ENCODE measurements at places on chromosomes 5 and 9. TPM values are rescaled to one million over a fixed set of nuclear protein-coding genes. Genes with fewer than 3 reads are reported as not detected.
A peak's percentile ranks its signal among the peaks of the same experiment; 100 is the strongest.

GRCh38 chr5:32654427-32654826 lies 56.7 kb upstream of the NPR3 start:
- no peak for DNase-seq

DNA sequence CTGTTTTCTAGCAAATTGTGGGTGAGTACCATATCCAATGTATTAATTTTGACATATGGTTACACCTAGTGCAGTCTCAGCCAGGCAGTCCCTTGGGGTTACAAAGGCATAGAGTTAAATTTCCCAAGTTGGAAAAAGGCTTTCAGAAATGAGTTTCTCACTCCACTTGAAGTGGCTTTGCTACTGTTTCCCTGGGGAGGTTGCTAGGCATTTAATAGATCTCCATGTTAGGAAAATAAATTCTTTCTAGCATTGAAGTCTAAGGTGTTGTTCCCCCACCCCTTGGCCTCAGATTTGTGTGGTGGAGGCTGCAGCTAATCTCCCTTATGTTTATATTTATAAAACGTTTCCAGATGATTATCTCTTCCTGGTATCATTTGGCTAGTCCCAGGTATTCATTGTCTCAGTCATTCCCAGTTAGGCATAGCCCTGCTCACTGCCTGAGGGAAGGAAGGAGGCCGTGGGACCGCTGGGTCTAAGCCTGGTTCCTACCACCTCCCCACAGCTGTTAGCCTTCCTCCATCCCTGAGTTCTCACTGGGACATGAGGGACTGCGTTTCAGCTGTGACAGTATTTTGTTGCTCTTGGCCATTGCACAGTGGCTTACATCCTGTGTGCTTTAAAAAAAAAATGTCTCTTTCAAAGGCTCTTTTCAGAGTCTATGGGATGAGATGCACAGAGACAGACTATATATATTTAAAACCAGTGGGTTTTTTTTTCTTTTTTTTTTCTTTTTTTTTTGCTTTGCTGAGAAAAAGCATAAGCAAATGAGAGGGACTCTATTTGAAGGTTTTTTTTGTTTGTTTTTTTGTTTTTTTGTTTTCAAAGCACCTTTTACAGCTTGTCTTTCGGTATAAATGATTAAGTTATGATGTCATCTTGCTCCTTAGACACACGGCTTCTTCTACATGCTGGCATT lies 121.5 kb downstream of the MAST4 start:
- peak; percentile 39 for DNase-seq

GRCh38 chr9:123251741-123252140 lies 16.6 kb downstream of the STRBP start:
- DNase-seq: no peak

- DNase-seq: peak; percentile 49
Observed at GRCh38 chr5:10892147-10892910, 131.3 kb upstream of the DAP start.

- DNase-seq: no peak
Observed at GRCh38 chr5:124352312-124352711, 394.1 kb downstream of the ZNF608 start.

DNA sequence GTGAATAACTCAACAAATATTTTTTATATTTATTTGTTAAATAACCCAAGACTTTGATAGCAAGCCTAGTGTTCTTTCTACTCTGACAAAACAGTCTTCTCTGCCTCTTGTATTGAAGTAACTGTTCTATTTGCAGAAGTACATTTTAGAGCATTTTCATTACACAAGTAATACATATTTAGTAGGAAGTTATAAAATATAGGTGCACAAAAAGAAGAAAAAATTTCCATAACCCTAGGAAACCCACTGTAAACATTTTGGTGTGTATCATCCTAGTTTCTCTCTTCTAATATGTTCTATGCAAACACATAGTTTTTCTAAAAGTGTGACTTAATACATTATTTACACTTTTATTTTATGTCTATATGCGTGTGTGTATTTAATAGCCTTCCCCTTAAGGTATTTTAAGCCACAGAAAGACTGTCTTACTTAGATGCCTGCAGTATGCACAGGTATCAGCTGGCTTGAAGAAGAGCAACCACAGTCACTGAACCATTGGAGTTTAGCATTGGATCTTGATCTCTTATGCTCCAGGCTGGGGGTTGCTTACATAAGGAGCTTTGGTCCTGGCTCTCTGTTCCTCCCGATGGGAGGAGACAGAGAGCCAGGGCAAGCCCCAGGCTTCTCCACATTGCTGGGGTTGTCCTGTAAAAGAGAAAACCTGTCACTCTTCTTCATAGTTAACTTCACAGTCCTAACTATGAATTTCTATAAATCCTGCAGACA lies 3.8 kb downstream of the SELENOP start:
- no peak for DNase-seq

- DNase-seq: no peak
Observed at GRCh38 chr5:170300361-170301013, 2.9 kb upstream of the LCP2 start.

- DNase-seq: no peak
Observed at GRCh38 chr9:127635201-127635735, 23.2 kb downstream of the STXBP1 start.

DNA sequence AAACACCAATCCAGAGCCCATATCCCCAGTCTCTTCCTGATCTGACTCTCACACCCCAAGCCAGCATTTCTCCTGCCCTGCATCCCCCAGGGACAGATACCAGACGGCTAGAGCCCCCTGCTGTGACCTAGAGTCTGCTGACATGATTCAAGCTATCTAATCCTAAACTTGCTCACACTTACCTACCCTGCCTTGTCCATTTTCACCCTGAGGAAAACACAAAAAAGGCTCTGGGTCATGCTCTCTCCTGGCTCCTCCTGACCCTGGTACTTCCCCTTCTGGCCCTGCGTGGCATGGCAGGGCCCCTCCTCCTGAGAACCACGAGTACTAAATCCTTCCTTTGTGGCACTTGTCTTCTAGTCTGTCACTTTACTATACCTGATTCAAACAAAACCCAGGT lies 2.8 kb upstream of the ARRDC1 start:
- no peak for DNase-seq

DNA sequence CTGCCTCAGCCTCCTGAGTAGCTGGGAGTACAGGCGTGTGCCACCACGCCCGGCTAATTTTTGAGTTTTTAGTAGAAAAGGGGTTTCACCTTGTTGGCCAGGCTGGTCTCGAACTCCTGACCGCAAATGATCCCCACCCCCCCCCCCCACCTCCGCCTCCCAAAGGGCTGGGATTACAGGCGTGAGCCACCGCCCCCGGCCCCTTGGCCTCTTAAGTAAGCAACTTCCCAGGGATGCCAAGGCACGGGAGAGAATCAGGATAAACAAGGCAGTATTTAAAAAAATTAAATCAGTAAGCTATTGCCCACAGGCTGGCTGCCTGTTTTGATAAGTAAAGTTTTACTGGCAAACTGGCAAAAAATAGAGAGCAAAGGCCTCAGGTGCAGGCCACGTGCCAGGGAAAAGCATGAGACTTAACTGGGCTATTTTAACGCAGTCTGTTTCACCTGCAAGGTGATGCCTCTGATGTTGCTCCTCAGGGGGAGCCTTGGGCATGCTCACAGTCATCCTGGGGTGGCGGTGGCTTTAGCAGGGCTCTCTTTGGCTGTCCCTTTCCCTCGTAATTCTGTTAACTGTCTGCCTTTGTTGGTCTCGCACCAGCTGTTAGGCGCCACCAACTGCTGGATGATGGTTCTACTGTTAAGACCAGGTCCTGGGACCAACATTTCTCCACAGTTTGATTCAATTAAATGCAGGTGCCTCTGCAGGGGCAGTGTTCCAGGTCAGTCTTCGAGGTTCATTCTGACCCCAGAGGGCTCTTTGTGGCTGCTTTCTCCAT lies 19.4 kb upstream of the RNF130 start:
- DNase-seq: peak; percentile 30

GRCh38 chr5:145825751-145826180 lies 9.4 kb downstream of the PRELID2 start:
- no peak for DNase-seq

DNA sequence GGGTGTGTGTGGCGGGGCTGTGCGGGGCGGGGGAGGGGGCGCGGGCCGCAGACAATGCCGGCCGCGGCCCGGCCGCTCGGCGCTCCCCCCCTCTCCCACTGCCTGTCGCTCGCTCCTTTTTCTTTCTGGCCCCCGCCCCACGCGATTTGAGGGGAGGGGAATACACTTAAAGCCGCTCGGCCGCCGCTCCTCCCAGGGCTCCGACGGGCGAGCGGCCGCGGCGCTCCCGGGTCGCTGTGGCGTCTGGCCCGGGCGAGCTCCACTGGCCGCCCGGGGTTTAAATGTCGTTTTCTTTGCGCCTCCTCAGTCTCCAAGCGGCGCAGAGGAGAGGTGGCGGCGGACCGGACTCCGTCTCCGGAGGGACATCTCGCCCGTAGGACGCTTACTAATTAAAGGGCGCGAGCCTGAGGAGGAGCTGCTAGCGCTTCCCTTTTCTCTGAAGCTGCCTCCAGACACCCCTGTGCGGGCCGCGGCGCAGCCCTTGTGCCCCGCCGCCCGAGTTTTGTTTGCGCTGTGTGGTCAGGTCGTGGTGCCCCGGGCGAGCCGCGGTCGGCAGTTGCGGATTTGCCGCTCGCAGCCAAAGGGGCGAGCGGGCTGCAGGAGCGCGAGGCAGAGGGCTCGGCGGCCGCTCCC lies 1.4 kb downstream of the ZSWIM6 start:
- peak; percentile 43 for DNase-seq

GRCh38 chr5:172424111-172424490 lies 30.2 kb downstream of the SH3PXD2B start:
- DNase-seq: no peak

CATSPER3 gene
- total RNA-seq: 0.10 TPM

NPDC1 gene
- total RNA-seq: 7.3 TPM

FAM151B gene
- total RNA-seq: 1.3 TPM

All from foreskin keratinocyte (primary cell).